ENCODE measurements at places on chromosomes 1 and 21.

DNA sequence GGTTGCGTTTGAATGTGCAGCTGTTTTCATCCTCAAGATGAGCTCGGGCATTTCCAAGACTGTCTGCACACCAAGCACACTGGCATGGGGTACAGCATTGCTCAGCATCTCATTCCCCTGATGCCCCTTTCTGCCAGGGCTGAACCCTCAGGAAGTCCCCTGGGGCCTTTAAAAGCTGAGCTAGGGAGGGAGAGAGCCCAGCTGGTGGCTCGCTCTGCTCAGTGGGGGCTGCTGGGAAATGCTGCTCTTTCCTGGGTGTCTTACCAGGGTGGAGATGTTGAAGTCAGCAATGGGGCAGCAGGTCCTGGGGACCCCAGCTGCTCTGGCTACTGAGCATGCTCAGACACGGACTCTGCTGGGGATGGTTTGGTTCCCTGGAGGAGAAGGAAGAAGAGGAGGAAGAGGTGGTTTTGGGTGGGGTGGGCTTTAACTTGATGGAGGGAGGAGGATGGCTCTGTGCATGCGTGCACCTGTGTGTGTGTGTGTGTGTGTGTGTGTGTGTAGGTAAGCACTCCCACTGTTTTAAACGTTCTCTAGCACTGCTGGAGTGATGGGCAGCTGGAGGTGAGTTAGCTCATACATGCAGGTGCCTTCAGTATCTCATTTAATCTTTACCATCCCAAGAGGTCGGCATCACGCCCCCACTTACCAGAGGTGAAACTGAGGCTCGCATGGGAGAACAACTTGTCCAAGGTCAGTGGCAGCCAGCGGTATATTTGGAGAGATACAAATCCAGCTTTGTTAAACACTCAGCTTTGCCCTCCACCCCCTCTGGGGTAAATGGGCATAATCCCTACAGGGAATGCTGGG lies 40.9 kb downstream of the ACTL8 start:
- no peak for DNase-seq

GRCh38 chr1:165630629-165631341 lies at the start of gene MGST3:
TSS of gene MGST3 (plus strand) at chr1:165631234. CDS start at chr1:165649848, 18,614 bp downstream.
- DNase-seq: peak; percentile 97

DNA sequence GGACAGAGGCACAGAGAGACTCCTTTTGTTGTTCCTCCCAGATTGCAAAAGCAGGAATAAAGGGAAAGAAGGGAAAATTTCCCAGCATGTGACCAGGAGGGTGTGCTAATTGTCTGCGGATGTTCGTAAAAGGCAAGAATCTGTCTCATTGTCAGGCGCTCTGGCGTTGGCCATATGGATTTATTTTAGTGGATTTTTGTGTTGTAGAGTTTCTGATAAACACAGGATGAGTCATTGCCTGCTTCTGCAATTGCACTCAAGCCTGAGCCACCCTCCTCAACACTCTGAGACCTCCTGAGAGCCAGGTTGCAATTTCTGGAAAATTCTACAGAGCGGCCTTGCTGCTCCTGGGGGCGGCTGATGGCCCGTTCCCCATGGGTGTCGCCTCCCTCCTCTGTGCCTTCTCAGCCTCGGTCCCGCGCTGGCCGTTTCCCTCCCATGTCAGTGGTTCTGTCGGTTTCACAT lies 227.7 kb downstream of the KAZN start:
- peak; percentile 57 for DNase-seq

- no peak for DNase-seq
These were observed 31.1 kb upstream of the LRRN2 start for GRCh38 chr1:204716660-204717059.

- DNase-seq: no peak
These were observed 49.7 kb downstream of the LRRC8C start for GRCh38 chr1:89682611-89683010.

DNA sequence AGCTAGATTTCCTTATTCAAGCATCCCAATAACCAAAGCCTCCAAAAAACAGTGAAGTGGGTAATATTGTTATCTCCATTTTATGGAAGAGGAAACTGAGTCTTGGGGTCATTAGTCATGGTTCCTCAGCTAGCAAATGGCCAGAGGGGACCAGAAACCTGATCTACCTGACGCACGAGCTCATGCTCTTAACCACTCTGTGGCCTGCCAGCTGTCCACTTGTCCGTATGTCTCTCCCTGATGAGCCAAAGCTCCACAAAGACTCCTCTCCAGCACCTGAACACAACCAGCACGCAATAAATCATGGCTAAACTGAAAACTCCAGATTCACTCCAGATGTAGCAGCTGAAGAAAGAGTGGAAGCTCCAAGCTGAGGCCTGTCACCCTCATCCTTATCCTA lies 5.8 kb downstream of the CAPN8 start:
- no peak for DNase-seq

DNA sequence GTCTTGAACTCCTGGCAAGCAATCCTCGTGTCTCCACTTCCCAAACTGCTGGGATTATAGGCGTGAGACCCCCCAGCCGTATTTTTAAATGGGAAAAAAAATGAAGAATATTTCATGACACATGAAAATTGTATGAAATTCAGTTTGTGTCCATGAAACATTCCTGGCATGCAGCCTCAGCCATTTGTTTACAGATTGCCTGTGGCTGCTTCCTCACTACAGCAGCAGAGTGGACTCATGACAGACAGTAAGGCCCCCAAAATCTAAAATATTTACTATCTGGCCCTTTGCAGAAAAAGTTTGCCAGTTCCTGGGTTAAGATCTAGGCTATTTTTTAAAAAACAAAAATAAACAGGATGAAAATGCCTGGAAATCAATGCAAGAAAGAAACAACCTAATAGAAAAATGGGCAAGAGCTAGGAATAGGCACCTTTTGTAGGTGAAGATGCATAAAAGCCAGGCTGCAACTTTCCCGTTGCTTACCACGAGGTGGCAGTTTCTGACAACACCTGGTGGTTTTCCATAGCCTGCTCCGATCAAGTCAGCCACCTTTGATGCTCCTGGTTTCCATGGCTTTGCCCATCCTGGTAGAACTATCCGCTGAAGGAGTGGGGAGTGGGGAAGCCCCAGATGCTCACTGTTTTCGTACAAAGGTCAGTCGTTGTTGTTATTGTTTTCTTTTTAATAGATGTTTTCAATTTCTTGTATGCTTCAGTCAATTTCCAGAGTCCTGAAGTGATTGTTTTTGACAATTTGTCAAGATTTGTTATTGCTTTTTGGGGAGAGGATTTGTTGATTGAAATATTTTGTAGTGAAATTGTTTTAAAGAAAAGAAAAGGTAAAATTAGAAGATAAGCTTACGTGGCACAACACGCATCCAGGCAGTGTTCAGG lies 24.3 kb downstream of the UBE2Q1 start:
- DNase-seq: no peak

DNA sequence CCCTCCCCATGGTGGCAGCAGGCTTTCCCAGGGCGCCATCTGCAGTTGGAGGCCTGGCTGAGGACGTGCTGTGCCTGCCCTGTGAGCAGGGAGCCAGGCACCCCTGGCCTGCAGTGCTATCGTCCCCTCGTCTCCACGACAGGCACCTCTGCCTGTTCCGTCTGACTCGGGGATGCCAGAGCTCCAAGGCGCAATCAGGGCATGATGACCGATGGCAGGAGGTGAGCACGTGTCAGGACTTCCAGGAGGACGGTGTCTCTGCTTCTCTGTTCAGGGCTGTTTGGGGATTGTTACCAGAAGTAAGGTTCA lies 125.2 kb downstream of the PCBP3 start:
- no peak for DNase-seq

- DNase-seq: peak; percentile 21
These were observed 327.1 kb downstream of the PCP4 start for GRCh38 chr21:40194185-40194980.

- peak; percentile 25 for DNase-seq
These were observed 430 bp downstream of the WASF2 start for GRCh38 chr1:27489501-27489972.

DNA sequence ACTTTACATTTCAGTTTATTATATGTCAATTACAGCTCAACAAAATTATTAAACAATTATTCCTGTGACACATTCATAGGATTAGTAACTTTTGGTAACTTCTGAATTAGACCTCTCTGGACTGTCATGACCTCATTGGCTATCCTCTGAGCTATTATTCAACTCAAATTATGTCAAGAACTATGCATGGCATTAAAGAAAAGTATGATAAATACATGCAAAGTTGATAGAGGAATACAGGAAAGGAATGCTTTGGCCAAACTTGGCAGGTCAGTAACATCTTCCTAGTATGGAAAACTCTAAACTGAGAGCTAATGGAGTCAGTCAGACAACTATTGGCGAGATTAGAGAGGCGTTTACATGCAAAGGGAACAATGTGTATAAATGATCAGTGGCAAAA lies 158.4 kb downstream of the DUSP10 start:
- DNase-seq: no peak

GRCh38 chr1:164611754-164612642 lies 53.0 kb downstream of the PBX1 start:
- DNase-seq: no peak

GRCh38 chr1:90317628-90318027 lies 322.7 kb downstream of the ZNF326 start:
- DNase-seq: no peak

DNA sequence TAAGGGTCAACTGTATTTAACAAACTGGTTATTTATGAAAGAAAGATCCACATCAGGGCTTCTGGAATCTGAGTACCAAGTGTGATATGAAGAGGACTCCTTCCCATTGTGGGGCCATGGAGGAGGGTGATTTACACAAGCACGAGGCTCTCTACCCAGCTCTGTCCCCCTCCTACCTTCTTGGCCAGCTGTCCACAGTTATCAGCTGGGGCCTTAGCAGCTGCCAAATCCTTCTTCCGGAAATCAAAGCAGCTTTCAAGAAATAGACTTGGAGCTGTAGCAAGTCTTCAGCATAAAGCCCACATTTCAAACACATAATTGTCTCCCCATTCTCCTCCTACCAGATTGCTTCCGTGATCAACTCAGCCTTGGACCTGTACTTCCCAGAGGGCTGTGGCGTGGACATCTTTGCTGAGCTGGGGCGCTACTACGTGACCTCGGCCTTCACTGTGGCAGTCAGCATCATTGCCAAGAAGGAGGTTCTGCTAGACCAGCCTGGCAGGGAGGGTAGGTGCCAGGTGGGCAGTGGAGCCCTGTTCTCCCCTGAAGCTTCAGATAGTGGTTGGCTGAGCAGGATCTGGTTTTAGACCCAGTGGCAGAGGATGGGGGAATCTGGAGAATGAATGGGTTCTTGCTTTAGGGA lies 15.5 kb downstream of the AZIN2 start:
- DNase-seq: no peak
